ENCODE measurements at places on chromosomes 4 and X.
A peak's percentile ranks its signal among the peaks of the same experiment; 100 is the strongest.

DNA sequence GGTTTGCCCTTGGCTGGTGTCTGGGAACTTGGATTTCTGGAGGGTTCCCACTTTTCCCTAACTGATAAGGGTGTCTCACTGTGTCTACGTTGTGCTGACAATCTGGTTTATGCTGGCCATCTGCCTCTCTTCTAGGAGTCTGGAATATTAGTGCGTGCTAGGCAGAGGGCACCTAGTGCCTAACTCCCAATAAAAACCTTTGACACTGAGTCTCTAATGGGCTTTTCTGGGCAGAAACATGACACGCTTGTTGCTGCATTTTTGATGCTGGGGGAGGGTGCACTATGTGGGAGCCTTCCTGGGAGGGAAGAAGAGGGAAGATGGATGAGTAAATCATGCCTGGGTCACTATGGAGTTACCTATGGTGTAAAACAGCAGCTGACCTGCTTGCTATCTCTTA, 16.3 kb upstream of the ZNF41 start:
- no peak for DNase-seq

DNA sequence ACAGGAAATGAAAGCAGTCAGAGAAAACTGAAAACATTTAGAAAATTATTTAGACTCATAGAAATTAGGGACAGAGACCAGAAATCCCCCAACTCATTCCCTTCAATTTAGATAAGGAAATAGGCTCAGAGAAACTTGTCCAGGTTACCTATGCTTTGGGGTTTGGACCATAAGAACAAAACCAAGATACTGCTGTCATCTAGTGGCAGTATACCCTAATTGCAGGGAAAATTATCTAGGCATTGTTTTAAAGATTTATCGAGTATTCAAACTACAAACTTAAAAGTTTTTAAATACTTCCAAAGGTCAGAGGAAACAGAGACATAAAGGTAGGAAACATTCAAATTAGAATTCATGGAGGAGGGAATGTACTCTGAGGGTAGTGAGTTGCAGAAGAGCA, 67.0 kb upstream of the KLHL13 start:
- DNase-seq, result no peak

- DNase-seq, result peak; percentile 96
These were observed 84.1 kb downstream of the TMEM164 start for GRCh38 chrX:110086916-110087484.

DNA sequence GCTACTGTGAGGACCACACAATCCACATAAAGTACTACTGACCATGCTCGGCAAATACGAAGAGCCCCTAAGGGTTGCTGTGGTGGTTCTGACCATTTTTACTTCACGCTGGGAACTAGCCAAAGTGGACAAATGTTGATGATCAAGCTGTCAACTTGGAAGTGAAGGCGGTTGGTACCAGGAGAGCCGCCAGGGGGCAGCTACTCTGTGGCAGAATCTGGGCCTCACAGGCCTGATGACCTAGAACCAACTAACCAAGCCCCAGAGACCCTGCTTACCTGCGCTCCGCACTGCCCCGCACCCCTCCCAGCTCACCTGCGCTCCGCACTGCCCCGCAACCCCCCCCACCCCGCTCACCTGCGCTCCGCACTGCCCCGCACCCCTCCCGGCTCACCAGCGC, 5.6 kb downstream of the GAK start:
- peak; percentile 24 for DNase-seq

GRCh38 chr4:189147005-189147929, 793.4 kb upstream of the FRG1 start:
- DNase-seq, result no peak

GRCh38 chr4:189843413-189844009, 97.2 kb upstream of the FRG1 start:
- no peak for DNase-seq

DNA sequence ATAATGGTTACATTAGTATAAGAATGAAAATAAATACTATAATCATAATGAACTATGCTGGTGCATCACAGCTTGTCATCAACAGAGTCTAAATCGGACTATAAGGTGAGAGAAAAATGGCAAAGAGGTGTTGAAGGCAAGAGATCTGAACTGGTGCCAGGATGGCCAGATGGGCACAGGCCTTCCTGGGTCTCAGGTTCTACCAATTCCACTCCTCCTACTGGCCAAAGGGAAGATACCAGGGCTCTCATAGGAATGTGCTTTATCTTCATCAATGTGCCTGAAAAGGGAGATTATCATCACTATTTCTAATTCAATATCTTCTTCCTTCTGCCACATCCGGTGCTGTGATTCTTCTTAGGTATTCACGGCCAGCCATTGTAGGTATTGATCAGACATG, 107.6 kb downstream of the GASK1B start:
- no peak for DNase-seq

GRCh38 chr4:107473126-107473525, 246.9 kb downstream of the PAPSS1 start:
- no peak for DNase-seq

DNA sequence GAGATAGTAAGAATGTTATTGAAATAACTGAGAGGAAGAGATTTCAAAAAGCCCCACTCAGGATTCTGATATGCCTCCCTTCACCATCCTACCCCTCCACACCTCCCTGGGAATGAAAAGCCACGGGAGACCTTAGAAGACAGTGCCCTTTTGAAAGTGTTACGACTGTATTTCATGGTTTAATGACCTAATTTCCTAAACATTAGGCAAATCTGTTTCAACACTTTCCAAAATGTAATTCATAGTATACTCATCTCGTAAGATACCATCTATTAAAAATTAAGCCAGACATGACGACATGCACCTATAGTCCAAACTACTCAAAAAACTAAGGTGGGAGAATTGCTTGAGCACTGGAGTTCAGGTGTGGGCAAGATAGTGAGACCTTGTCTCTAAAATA, 106.3 kb downstream of the HNRNPD start:
- no peak for DNase-seq

DNA sequence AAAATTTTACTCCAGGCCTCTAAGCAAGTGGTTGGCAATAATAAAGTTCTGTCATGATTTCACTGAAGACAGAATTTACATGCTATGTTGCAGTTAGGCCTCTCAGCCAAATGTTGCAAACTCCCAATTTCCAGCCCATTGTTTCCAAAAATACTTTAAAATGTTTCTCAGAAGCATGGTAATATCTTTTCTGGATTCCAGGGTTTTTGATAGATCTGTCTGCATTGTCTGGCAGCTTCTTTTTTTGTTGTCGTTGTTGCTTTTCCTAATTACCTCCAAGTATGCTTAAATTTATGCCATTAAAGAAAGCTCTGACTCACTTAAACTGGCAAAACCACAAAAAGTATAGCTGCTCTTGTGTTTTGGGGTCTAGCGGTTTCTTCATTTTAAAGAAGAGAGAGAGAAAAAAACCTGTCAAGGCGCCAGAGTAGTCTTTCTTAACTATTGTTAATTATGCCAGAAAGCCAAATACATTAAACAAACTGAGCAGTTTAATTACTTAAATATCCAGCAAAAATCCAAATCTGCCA, 97.0 kb downstream of the AGTR2 start:
- peak; percentile 25 for DNase-seq

DNA sequence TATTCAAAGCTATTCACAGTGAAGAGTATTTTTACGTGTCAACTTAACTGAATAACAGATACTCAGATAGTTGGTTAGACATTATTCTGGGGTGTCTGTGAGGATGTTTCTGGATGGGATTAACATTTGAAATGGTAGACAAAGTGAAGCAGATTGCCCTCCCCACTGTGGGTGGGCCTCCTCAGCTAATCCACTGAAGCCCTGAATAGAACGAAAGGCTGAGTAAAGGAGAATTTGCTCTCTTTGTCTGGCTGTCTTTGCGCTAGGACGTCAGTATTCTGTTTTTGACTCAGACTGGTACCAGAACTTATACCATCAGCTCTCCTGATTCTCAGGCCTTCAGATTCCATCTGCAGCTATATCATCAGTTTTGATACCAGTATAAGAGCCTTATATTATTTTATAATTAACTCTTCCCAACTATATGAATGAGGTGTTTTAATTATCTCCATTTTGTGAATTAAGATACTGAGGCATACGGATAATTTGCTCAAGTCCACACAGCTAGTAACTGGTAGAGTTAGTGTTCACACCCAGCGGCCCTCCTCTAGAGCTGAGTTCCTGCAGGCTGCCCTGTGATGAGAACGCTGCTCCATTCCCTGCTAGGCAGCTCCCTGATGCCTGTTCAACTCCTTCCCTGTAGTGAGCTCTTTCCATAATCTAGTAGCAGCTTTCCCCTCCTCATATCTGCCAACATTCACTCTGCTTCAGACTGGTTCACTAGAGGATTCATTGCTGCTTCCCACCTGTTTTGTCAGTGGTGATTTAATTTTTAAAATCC, 87.5 kb downstream of the RBM46 start:
- DNase-seq, result no peak

DNA sequence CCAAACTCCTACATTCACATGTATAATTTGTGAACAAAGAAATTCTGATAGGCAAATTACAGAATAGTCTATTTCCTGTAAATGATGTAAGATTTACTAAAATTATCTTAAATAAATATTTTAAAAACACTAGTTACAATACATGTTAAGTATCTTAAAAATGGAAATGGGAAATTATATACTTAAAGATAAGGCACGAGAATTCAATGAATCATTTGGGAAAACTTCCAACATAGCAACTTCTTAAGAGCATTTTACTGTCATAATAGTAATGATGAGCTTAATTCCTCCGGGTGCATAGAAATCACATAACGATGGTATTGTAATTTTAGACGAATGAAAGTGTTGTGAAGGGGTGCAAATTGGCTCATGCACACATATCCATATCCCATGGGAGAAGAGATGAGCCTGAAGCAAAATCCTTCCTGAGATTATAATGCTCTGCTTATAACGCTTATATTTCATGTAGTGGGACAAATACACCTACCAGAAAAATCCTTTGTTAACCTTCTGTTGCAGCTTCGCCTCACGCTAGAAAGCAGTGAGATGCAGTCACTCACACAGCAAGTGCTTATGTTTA, 873.5 kb downstream of the PDHA2 start:
- no peak for DNase-seq

GRCh38 chrX:96688789-96689188, 4.1 kb downstream of the DIAPH2 start:
- DNase-seq, result no peak

DNA sequence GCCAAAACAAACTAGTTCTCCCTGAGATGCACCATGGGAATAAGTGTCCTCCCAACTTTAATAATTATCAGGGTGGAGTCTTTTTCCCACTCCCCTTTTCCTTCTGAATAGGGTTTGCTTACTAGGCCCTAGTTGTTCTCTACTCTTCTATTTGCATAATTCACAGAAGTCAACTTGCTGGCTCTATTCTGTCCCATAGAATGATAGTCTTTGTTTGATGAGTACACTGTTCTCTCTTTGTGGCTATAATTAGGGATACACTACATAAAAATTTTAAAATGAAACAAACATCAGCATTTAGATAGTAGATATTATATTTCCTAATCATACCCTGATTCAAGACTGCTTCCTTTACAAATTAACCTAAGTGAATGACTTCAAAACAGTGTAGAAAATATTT, 10.3 kb downstream of the PDHA2 start:
- DNase-seq, result no peak

DNA sequence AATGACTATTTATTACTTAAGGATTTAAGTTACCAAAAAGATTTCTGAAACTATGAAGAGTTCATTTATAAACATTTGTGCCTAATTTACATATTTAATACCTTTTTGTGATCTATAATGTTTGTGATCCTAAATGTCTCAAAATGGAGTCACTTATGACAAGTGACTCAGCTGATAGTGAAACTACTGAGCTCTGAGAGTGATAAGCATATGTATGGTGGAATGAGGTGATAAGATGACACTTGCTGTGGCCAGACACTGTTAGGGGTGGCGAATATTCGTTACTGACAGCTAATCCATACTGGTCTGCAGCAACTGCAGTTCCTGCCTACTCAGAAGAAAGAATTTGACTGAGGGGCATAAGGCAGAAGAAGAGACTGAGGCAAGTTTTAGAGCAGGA, 5.5 kb upstream of the NXF3 start:
- no peak for DNase-seq

- no peak for DNase-seq
These were observed 30.6 kb upstream of the PHF8 start for GRCh38 chrX:54074826-54075225.

DNA sequence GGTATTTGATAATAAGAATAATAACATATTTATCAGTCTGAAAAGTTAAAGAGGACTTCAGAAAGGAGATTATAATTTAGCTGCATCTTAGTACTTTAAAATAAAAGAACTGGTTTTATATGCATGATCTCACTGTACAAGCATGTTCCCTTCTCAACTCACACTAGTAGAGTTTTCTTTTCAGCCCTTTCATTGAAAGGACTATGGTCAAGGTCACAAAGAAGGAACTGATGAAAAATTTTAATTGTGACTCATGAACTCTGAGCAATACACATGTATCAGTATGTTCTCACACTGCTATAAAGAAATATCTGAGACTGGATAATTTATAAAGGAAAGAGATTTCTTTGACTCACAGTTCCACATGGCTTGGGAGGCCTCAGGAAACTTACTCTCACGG, 73.7 kb upstream of the NDST4 start:
- peak; percentile 42 for DNase-seq

GRCh38 chrX:111778591-111778990, 97.4 kb upstream of the TRPC5OS start:
- DNase-seq, result no peak

GRCh38 chrX:10040961-10041360, 73.8 kb downstream of the CLDN34 start:
- no peak for DNase-seq

GRCh38 chr4:76782837-76783236, 115.1 kb downstream of the SOWAHB start:
- peak; percentile 75 for DNase-seq

GRCh38 chr4:77636902-77637301, 31.3 kb downstream of the CXCL13 start:
- DNase-seq, result peak; percentile 83

DNA sequence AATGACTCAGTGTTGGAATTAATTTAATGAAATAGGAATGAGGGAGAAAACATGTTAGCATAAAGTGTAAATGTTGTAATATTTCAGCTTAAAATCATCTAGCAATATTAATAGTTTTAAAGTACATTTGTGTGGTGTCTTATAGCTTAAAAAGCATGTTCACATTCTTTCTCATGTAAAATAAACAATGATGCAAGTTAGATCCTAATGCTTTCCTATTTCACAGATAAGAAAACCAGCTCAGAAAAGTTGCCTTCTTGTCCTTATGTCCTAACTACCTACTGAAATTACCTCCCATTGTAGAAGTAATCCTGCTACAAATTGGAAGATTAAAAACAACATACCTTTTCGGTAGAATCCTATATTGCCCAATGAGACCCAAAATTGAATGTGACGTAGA, 40.9 kb upstream of the PRDM8 start:
- no peak for DNase-seq

- DNase-seq, result no peak
These were observed 12.8 kb downstream of the CYSLTR1 start for GRCh38 chrX:78314561-78314960.

- peak; percentile 51 for DNase-seq
These were observed 642.6 kb downstream of the PCDH7 start for GRCh38 chr4:31362756-31363155.

Data from fibroblast of mammary gland (primary cell).